ENCODE measurements at places on chromosomes 2 and 18.

DNA sequence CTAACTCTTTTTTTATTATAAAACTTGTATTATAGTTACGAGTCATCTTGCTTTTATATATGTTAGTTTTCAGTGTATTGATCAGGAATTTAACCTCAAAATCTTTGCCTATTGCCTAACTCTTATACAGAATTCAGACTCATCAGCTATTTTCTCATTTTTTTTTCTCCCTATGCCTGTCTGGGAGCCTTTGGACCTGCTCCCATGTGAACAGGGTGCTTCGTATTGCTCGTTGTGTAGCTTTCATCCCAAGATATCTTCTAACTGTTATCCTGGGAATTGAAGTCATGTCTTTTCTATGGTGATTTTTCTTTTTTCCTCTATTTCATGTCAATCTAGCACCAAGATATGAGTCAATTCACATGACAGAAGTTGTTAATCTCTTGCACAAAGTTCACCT lies 814.0 kb downstream of the SLC4A3 start:
- no peak for DNase-seq

- DNase-seq: no peak
Measured at GRCh38 chr2:235879116-235879515, 289.1 kb downstream of the GBX2 start.

GRCh38 chr2:23268467-23269263 lies 116.3 kb upstream of the KLHL29 start:
- no peak for DNase-seq

DNA sequence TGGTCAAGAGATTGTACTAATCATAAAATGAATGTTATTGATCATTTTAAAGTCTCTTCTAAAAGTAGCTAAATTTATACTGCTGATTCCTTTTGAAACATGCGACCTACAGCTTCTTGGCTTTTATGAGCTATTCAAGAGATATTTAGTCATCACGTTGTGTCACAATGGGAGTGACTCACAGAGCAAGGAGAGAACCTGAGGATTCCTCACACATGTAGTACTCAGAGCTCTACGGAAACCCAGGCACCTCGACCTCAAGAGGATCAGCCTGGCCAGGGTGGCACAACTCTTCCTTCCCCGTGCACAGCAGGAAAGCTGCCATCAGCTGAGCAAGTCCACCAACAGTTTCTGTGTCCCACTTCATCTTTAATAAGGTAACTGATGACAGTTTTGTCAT lies at the start of gene DHRS9:
Gene DHRS9, plus strand, starts transcription at position 223 of the 400 bp plus-strand sequence. CDS start 12,019 bp downstream, outside the sequence.
- DNase-seq: no peak

DNA sequence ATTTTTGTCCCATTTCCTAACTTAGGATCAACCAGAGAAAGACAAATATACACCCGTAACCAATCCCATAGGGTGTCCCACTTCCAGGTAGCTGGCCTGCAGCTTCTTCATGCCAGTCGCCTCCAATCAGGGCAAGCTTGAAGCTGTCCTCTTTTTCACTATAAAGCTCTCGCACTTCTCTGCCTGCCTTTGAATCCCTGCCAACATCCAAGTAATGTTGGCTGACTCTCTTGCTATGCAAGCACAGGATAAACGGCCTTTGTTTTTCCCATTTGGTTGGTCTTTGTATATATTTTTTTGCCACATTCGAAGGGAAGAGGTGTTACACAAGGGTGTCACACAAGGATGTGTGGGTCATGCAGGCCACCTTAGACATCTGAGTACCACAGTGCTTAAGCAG lies 388.8 kb downstream of the CBLN2 start:
- DNase-seq: no peak

- no peak for DNase-seq
Measured at GRCh38 chr2:213995400-213996105, 415.3 kb upstream of the VWC2L start.

DNA sequence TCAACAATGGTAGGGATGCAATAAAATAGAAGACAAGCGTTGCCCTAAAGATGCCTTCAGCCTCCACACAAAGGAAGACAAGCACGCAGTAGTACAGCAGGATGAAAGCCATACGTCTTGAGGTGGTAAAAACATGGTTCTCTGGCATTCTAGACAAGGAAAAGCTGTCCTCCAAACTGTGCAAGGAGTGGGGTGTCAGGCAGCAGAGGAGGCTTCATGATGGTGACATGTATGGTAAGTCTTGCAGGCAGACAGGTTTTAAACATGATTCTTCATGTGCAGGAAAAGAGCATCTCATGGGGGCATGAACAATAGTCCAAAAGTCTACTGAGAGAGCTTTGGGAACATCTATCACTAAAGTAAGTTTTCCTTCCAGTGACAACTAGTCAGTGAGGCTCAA lies 241.8 kb downstream of the STK39 start:
- no peak for DNase-seq

DNA sequence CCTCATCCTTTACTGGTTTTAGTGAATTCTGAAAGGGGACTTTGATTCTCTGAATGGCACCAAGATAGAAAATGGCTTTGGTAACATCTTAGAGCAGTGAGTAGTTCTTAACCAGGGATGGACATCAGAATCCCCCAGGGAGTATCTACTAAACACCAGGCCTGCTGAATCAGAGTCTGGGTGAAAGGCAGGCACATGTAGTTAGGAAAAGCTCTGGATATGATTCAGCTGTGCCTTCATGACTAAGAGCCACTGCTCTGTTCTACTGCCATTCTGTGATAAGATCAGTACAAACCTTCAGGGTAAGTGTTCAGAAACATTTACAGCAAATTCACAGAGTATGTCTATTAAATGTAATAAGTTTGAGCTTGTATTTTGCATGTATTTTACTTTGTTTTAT lies 46.2 kb upstream of the B3GNT2 start:
- peak; percentile 67 for DNase-seq

DNA sequence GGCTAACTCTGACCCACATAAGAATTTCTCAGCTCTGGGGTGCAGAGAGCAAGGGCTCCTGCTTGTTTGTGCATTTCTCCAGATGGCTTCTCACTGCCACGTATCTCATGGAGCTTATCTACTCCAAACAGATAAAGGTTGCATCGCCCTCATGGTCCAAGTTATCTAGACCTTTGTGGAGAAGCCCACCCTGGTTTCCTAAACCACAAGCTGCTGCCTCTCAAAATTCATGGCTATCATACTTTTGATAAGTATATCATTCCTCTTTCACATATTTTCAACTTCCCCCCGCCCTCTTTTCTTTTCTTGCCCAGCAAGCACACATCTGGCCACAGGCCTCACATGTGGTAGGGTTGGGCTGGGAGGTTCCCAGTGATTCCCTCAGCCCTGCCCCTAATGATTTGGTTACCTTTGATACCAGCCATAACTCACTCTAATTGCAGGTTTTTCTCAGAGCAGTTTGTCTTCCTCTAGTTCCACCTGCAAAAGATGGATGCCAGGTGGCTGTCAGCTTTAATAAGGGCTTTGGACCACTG lies 146.0 kb downstream of the RHBDD1 start:
- no peak for DNase-seq

GRCh38 chr18:10190564-10190963 lies 263.9 kb upstream of the APCDD1 start:
- no peak for DNase-seq

DNA sequence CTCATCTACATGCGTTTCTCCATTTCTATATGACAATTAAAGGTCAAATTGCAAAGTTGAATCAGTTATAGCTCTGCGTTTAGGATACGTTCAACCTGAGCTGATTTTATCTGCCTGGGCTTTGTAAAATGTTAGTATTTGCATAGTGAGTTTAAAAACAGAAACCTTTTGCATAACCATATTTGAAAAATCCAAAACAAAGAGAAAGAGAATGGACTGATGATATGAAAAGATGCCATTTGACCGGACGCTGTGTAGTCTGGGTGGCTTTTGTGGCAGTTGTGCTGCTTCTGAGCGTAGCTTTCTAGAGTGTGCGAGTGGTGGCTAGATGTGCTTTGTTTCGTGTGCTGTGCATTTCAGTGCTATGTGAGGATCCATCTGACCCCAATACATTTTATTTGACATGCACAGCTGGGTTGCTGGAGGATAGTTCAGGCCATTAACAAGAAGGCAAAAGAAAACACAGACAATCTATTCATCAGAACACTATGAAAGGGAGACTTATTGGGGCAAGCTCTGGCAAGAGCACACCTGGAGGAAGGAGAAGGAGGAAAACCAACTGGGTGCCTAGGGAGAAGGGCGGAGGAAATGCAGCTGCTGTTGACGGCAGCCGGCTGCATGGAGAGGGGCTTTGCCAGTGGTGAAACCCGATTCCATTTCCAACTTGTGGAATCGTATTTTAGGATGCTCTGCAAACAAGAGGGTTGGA lies 126.8 kb downstream of the ACOXL start:
- DNase-seq: no peak

GRCh38 chr2:43133708-43134570 lies 92.5 kb downstream of the ZFP36L2 start:
- DNase-seq: no peak

DNA sequence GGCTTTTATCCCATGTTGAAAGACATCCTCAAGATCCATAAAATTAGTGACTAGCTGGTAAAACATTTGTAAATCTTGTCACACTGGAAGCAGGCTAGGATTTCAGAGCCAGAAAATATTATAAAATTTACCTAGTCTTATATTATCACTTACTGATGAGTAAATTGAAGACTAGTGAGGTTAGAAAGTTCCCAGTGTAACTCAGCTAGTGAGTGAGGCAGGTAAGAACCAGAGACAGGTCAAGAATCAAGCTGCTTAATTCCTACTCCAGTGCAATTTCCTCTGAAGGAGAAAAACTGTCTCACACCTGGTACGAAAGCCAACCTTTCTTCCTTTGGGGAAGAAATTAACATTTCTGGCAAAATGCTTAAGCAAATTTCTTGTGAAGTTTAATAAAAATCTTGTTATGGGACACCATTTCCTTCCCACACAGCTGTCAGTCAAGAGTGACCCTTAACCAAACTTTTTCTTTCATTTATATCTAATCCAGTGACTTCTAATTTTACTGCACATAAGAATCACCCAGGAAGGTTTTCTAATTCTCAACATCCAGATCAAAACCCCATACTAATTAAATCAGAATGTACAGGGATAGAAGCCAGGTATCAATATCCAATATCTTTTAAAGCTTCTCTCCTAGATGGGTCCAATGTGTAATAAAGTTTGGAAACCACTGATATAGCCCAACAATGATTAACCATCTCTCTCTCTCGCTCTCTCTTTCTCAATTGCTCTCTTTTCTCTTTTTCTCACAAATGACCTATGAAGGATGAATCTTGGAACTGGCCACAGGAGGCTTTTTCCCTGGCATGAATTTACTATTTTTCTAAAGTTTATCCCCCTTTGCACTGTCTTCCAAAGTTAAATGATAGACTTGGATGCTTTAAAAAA lies 264.3 kb upstream of the SLC39A10 start:
- DNase-seq: no peak

DNA sequence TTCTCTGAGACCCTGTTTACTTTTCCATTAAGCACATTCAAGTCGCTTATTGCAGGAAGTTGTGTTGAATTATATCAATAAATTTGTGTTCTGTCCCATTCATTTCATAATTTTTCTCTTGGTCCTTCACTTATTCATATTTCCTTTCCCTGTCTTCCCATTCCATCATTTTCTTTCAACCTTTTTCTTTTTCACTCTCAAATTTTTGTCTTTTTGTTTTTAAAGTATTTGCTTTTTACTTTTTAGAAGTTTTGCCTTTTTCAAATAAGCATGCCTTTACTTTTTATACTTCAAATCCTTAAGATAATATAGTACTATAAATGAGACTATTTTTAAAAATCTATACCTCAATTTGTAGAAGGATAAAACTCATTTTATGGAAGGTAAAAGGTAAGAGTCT lies 120.5 kb downstream of the ATL2 start:
- no peak for DNase-seq

- DNase-seq: no peak
Measured at GRCh38 chr2:109497911-109498870, 115.6 kb downstream of the SEPTIN10 start.

DNA sequence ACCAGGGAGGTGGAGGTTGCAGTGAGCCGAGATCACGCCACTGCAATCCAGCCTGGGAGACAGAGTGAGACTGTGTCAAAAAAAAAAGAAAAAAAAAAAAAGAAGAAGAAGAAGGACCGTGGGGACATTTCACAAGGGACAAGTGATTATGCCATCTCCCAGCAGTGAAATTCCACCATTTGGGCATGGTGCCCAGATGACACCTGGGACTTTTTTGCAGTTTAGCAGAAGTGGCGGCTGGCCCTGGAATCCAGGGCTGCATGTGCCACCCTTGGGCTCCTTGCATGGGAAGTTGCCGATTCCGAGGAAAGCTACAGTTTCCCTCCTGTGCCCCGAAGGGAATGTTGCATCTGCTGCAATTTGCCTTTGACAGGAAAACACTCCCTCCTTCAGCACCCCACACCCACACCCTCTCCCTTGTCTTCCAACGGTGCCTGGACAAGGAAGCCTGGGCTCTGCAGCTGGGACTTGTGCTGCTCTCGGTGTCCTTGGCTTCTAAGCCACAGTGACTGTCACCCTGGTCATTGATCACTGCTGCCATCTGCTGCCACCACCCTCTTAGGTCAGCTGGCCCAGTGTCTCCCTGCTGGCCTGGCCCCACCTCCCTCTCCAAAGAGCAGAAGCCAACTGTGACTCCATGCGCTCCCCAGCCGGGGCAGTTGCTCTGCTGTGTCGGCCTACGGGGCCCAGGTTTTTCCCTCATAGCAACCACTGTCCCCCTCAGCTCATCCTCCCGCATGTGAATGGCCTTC lies 56.4 kb upstream of the LRRC30 start:
- no peak for DNase-seq

DNA sequence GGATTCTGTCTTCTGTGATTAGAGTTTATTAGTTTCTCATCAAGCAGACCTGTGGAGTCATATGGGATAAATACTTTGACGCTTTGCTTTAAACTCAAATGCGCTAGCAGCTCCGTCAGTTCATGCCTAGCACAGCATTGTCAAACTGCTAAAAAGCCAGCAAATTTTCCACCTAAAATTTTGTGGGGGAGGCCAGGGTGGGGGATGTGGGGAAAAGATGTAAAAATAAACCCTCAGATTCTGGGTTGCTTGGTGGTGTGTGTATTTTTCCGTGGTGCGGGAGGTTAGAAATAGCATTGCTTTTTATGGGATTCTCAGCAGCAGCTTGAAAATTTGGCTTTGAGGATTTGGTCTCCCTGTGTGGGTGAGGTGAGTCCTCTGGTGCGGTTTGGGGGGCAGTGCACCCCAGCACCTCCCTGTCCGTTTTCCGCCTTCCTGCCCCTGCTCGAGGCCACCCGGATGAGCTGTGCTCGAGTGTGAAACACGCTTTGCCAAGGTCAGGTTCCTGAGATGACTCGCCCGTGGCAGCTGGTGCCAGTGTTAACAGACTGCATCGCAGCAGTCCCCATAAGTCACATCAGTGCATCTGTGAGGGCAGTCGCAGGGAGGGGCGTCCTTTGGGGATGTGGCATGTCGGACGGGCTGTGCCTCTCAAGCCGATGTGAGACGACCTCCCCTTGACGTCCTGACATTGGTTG lies 65.9 kb downstream of the LDLRAD4 start:
- DNase-seq: no peak

- no peak for DNase-seq
Measured at GRCh38 chr2:69514819-69515218, 77.6 kb upstream of the NFU1 start.

DNA sequence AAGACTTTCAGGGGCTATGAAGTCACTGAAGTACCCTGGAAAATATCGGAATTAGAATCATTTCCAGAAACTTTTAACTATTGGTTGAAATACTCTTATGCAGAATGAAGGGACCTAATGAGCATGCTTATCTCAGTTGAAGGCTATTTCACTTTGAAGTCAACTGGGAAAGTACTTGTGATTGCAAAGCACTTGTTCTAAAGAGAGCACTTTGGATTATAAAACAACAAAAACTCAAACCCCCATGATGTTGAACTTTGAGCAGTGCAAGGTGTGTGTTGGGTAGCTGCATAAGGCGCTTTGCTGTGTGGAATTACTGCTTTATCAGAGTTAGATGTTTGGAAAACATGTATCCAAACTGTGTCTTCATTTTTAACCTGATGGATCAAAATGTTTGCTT lies 12.0 kb upstream of the MGAT5 start:
- DNase-seq: no peak
